ENCODE measurements at places on chromosomes 12 and 14. TPM values are rescaled to one million over a fixed set of nuclear protein-coding genes. Genes with fewer than 3 reads are reported as not detected.

The HCAR1 gene
- under 0.01 TPM for total RNA-seq

The CPNE6 gene
- not detected for total RNA-seq

The CCDC175 gene
- total RNA-seq, result not detected

The NPFF gene
- not detected for total RNA-seq

The HOXC10 gene
- total RNA-seq, result not detected

The TEX52 gene
- not detected for total RNA-seq
